ENCODE measurements at places on chromosomes 11 and 22. TPM values are rescaled to one million over a fixed set of nuclear protein-coding genes. Genes with fewer than 3 reads are reported as not detected.

DNA sequence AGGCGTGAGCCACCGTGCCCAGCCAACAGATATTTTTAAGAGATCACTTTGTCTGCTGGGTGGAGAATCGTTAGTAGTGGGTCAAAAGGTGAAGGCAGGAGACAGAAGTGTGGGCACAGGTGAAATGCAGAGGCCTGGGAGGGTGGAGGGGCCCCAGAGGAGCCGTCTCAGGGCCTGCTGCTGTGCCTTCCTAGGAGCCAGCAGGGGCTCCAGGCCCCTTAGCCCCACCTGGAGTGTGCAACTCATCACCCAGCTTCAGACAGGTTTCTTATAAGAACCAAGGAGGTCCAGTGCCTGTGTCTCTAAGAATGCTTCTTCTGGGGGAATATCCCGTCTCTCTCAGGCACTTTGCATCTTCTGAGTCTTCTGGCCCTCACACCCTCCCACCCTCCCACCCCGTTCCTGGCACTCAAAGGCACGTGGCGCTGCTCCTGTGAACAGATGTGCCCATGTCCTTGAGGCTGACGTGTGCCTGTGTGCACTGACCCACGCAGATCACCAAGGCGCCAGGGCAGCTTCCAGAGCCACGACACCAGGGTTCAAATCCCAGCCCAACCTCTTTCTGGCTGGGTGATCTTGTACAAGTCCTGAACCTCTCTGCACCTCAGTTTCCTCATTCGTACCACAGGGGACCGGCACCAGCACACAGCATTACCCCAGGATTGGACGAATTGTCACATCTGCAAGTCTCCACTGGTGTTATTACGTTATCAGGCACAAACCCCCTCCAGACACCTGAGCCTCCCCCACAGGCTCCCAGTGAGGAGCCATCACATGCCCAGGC is 3.4 kb downstream of the ARSA start:
- DNase-seq: no peak

The SLC29A2 gene
- total RNA-seq: under 0.01 TPM

DNA sequence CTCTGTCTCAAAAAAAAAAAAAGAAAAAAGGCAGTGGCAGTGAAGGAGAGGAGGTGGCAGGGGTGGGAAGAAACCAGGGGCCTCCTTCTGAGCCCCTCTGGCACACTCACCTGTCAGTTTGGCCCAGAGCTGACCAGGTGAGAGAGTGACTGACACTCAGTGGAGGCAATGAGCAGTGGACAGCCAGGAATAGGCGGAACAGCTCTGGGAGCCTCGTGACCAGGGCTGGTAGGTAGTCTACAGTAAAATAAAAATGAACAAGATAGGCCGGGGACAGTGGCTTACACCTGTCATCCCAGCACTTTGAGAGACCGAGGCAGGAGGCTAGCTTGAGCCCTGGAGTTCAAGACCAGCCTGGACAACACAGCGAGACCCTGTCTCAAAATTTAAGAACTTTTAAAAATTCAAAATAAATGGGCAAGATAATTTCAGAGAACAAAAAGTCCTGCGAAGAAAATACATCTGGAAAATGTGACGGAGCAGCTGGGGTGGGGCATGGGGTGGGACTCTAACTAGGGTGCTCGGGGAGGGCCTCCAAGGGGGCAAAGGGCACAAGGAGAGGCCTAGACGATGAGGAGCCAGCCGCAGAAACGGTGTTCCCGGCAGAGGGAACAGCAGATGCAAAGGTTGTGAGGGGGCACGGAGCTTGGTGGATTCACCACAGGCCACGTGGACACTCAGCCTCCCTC is 3.8 kb upstream of the PDXP start:
- DNase-seq: no peak

The RAG1 gene
- 0.72 TPM for total RNA-seq

DNA sequence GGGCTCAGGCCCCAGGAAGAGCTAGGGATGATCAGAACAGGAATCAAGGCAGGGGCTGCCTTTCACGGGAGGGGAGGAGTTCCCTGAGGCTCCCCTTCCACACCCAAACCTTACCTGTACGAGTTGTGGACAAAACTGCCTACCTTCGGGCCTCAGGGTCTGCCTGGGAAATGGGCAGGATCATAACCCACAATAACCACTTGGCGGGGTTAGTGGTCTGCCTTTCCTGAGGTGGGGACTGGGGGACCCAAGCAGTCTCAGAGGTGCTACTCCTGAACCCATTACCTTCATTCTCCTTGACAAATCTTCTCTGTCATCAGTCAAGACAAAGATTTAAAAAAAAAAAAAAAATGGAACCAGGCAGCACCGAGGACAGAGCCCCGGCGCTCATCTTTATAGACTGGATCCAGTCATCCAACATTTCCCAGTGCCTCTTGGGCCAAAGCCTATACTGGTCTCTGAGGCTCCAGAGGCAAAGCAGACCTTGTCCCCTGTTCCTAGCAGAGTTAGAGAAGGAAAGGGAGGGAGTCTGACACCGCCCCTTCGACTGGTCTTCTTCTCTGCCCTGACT is 14.2 kb downstream of the P2RY6 start:
- no peak for DNase-seq

GRCh38 chr11:43358279-43358800 is 380 bp upstream of the TTC17 start:
- no peak for DNase-seq

GRCh38 chr22:49724893-49725489 is 102.7 kb downstream of the BRD1 start:
- DNase-seq: peak; percentile 20
